Thyroid gland (tissue), 4 donors: ENCODE measurements at places on chromosomes 4 and X. TPM values are rescaled to one million over a fixed set of nuclear protein-coding genes. Genes with fewer than 3 reads are reported as not detected.

CLDN34 gene
- 0.67 TPM for total RNA-seq

SLC25A53 gene
- total RNA-seq: 13.3 TPM

HCFC1 gene
- total RNA-seq: 119 TPM

EPHA5 gene
- 5.4 TPM for total RNA-seq

UBE2K gene
- total RNA-seq: 27.1 TPM

DNA sequence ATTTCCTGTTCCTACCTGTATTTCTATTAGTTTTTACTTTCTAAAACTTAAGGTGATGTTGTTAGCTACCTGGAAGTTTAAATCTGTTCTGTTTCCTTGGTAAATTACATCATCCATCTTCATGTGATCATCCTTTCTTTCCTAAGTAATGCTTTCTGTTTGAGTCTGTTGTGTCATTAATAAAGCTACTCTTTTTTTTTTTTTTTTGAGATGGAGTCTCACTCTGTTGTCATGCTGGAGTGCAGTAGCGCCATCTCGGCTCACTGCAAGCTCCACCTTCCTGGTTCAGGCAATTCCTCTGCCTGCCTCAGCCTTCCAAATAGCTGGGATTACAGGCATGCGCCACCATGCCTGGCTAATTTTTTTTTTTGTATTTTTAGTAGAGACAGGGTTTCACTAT is 73.3 kb downstream of the FIP1L1 start:
- no peak overlapping the region for H3K27ac ChIP-seq
- no peak for DNase-seq
- no peak overlapping the region for H3K4me3 ChIP-seq
- no peaks in the 10 kb centered on the region for H3K27me3 ChIP-seq

GRCh38 chr4:52866734-52867133 is 4.6 kb downstream of the RASL11B start:
- no peak overlapping the region for H3K27ac ChIP-seq
- no peak for DNase-seq
- no peaks in the 10 kb centered on the region for H3K36me3 ChIP-seq
- H3K4me1 ChIP-seq: peaks cover 50% of the 10 kb centered on the region
- no peak overlapping the region for H3K4me3 ChIP-seq

GRCh38 chrX:95156566-95156965 is 1482.6 kb downstream of the FAM133A start:
- no peak for DNase-seq
- H3K27ac ChIP-seq: no peak overlapping the region
- H3K4me3 ChIP-seq: no peak overlapping the region
- no peaks in the 10 kb centered on the region for H3K4me1 ChIP-seq

- H3K27me3 ChIP-seq: no peaks in the 10 kb centered on the region
- no peak overlapping the region for H3K27ac ChIP-seq
- H3K4me1 ChIP-seq: no peaks in the 10 kb centered on the region
- no peaks in the 10 kb centered on the region for H3K36me3 ChIP-seq
- no peak overlapping the region for H3K4me3 ChIP-seq
- no peak for DNase-seq
Measured at GRCh38 chrX:135740681-135741149, 27.3 kb downstream of the CT45A1 start.

GRCh38 chr4:52892880-52893279 is 30.8 kb downstream of the RASL11B start:
- DNase-seq: no peak
- no peaks in the 10 kb centered on the region for H3K36me3 ChIP-seq
- H3K4me3 ChIP-seq: no peak overlapping the region
- no peaks in the 10 kb centered on the region for H3K27me3 ChIP-seq

GRCh38 chr4:176367771-176368465 is 48.2 kb downstream of the SPCS3 start:
- H3K4me3 ChIP-seq: no peak overlapping the region
- H3K27me3 ChIP-seq: no peaks in the 10 kb centered on the region

- no peak overlapping the region for H3K4me3 ChIP-seq
- no peak for DNase-seq
- H3K4me1 ChIP-seq: no peaks in the 10 kb centered on the region
- no peaks in the 10 kb centered on the region for H3K36me3 ChIP-seq
Measured at GRCh38 chrX:72095370-72095769, 36.3 kb downstream of the RTL5 start.

DNA sequence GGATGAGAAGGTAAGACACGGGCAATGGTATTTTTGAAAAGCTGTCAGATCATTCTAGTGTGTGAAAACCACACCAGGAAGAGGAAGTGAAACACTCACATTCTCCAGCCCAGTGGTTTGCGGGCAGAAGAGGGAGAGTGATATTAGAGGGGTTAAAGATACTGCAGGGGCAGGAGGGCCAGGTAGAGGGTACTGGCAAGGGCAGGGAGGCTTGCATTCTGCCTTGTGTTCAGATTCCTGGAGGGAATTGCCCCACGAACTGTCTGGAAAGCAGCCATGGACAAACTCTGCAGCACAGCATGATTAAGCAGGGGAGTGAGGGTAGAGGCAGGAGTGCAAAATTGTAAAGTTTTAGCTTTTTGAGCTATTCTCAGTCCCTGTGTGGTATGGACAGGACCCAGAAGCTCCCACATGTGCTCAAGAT is 30.9 kb downstream of the NIPAL1 start:
- H3K4me3 ChIP-seq: no peak overlapping the region
- H3K27me3 ChIP-seq: no peaks in the 10 kb centered on the region
- no peak for DNase-seq
- H3K4me1 ChIP-seq: no peaks in the 10 kb centered on the region

- H3K4me3 ChIP-seq: no peak overlapping the region
- no peaks in the 10 kb centered on the region for H3K27me3 ChIP-seq
- no peak overlapping the region for H3K27ac ChIP-seq
- no peaks in the 10 kb centered on the region for H3K36me3 ChIP-seq
- peaks cover 3% of the 10 kb centered on the region for H3K4me1 ChIP-seq
Measured at GRCh38 chrX:109952985-109953905, 49.7 kb upstream of the TMEM164 start.

DNA sequence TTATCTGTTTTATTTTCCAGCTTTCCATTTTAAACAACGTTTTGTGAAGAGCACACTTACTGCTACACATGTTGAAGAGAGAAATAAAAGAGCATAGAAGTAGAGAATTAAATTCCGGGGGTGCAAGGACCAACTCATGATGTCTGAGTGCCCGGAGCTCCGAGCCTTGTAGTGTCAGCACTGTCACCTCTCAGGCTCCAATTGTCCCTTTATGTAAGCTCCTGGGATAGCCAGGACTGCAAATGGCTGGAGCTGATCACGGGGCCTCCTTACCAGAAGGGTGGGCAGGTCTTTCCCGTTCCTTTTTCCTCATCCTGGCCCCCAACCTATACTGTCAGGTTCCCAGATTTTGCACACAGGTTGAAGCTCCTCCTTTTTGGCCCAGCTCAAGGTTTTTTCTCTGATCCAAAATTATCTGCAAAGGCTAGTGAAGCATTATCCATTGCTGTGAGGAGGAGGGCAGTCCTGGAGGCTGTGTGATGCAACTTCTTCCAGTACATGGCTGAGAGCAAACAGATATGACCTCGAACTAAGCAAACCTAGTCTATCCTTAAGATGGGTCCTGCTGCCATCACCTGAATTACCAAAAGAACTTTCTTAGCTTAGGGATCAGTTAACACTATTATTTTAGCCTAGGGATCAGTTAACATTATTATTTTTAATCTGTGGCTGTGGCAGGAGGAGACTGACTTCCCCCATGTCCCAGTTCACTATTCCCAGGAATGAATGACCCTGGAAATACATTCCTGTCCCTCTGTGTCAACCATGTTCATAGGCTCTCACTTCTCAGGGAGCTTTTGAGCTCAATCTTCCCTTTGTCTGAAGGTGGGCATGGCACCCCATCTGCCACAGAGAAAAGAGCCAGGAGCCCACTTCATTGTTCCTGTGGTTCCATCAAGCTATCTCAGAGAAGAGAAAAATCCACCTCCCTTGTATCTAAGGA is at the start of gene FGG:
Gene FGG, minus strand, starts transcription at position 185 of the 943 bp plus-strand sequence. Its CDS starts 47 bp downstream, at position 138.
- H3K36me3 ChIP-seq: no peaks in the 10 kb centered on the region
- no peaks in the 10 kb centered on the region for H3K4me1 ChIP-seq
- H3K4me3 ChIP-seq: no peak within 1 kb of the TSS
- H3K27me3 ChIP-seq: no peaks in the 10 kb centered on the region
- no peak for DNase-seq

DNA sequence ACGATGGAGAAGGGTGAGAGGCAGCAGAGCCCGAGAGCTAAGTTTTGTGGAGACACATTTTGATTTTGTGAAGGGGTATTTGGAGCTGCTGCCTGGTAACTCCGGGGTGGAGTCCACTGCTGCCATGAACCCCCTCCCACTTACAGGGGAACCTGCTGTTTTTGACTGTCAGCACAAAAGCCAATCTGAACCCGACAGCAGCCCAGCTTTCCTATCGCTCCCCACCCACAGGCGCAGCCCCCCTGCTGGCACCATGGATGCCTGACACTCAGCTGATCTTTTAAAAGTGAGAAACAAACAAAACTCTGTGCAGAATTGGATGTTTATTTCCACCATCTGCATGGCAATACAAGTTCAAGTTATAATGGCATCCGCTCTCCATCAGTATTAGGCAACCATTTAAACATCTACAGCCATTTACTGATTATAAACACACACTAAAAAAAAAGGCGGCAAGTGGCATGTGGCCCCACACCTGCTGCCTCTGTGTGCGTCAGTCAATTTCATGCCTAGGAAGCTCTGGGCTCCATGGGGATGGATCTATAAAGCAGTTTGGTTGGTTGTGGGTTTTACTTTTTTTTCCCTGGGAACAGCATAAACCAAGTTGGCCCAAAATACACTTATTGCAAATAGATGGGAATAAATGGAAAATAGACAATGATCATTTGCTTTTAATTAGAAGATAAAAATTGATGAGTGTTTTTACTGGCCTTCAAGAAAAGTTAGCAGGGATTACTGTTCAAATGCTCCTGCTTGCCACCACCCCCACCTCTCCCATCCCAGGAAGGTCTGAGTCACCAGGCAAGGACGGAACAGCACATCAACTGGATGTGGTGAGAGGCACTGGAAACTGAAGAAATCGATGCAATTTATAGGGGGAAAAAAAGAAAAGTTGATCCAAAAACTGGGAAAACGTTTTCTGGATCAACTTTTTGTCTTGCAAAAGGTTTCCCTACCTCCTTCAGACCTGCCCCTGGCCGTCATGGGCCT is 46.0 kb downstream of the SEPSECS start:
- H3K4me3 ChIP-seq: no peak overlapping the region
- no peaks in the 10 kb centered on the region for H3K27me3 ChIP-seq
- H3K27ac ChIP-seq: no peak overlapping the region
- no peak for DNase-seq
- H3K36me3 ChIP-seq: no peaks in the 10 kb centered on the region

DNA sequence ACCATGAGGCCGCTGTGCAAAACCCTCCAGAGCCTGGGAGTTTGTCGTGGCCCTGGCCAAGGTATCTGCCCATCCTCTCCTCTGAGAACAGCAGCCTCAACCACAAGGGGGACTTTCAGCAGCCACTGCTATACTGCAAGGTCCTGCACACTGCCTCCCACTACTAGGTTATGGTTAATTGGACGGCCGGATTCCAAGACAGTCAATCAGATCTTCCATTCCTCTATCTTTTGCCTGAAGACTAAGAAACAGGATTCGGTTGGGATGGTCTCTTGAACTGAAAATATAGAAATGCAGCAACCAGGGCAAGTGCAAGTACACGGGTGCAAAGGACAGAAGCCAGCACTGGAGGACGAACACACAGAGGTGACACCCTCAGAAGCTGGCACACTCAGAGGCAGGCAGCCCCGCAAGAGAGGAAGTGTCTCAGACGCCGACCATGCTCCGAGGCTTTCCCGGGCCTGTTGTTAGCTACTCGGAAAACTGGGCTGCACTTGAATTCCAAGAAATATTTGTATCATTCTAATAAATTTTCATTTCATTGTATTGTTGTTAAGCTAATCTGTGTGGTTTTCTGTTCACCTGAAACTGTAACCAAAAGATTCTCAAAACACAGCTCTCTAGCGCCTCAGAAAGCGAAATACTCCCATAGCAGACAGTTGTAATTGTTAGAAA is 63.3 kb downstream of the AFAP1 start:
- H3K36me3 ChIP-seq: peaks cover 2% of the 10 kb centered on the region
- peaks cover 17% of the 10 kb centered on the region for H3K4me1 ChIP-seq
- H3K4me3 ChIP-seq: no peak overlapping the region
- no peaks in the 10 kb centered on the region for H3K27me3 ChIP-seq

GRCh38 chrX:21735038-21735767 is 22.7 kb downstream of the SMPX start:
- no peaks in the 10 kb centered on the region for H3K36me3 ChIP-seq
- no peak overlapping the region for H3K4me3 ChIP-seq
- H3K27ac ChIP-seq: no peak overlapping the region

GRCh38 chr4:78634011-78634664 is 82.6 kb downstream of the ANXA3 start:
- H3K27me3 ChIP-seq: no peaks in the 10 kb centered on the region
- peak; percentile 96 for DNase-seq
- peaks cover 57% of the 10 kb centered on the region for H3K4me1 ChIP-seq
- H3K4me3 ChIP-seq: no peak overlapping the region
- no peaks in the 10 kb centered on the region for H3K36me3 ChIP-seq

DNA sequence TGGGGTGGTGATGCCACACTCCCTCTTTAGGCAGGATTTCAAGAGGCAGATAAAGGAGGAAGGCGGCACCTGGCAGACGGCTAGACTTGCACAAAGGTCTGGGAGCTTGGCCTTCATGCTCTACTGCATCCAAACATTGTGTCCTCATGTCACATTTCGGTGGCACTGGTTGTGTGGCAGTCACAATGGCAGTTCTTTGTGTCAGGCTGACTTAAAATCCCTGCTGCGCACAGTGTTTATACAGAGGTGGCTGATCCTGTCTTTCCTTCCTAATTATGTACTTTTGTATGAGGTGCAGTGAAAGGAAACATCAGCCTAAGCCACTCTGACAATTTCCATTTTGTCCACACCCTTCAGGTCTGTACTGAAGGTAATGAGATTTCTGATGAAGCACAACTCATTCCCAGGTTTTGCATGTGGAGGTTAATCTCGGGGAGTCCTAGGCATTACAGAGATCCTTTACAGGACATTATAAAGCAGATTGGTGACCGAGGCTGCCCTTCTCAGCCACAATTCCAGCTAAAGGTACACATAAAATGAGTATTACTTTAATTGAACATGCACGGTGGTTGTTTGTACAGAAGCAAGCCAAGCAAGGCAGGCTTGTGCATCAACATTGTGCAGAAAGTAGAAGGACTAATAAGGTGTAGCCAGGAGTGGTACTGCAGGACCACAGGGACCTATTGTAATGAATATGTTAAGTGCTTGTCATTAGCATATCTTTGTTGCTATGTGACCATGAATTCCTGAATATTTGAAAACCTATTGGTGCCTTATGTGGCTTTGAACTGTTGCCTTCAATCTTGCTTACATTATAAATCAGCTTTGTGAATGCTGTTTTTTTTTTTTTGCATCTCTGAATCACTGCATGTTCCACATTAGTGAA is 147.6 kb downstream of the STK32B start:
- H3K27ac ChIP-seq: no peak overlapping the region
- H3K4me1 ChIP-seq: peaks cover 4% of the 10 kb centered on the region
- H3K27me3 ChIP-seq: no peaks in the 10 kb centered on the region
- no peak for DNase-seq
- H3K4me3 ChIP-seq: no peak overlapping the region
